ENCODE measurements at places on chromosomes 4 and X.

GRCh38 chr4:107094332-107094731 lies 58.2 kb upstream of the DKK2 start:
- no peak for DNase-seq

GRCh38 chrX:100680756-100681155 lies 36.8 kb downstream of the SRPX2 start:
- no peak for DNase-seq

GRCh38 chr4:42282081-42282901 lies 115.0 kb upstream of the SHISA3 start:
- peak; percentile 91 for DNase-seq

GRCh38 chr4:139555705-139556070 lies 331 bp downstream of the SETD7 start:
- no peak for DNase-seq

DNA sequence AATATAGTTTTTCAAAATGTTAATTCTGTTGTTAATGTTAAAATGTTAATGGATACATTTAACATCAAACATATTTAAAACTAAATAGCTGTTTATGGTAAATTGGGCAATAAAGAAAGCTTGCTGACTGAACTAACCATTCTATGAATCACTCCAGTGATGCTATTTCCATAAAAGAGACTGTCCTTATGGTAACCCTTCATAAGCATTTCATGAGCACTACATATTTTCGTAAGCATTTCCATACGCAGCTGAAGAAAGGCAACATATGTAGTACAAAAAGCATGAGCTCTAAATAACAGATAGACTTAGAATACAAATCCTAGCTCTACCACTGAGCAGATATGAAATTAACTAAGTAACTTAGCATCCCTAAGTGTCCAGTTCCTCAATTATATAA lies 188.9 kb downstream of the COL25A1 start:
- DNase-seq: no peak

DNA sequence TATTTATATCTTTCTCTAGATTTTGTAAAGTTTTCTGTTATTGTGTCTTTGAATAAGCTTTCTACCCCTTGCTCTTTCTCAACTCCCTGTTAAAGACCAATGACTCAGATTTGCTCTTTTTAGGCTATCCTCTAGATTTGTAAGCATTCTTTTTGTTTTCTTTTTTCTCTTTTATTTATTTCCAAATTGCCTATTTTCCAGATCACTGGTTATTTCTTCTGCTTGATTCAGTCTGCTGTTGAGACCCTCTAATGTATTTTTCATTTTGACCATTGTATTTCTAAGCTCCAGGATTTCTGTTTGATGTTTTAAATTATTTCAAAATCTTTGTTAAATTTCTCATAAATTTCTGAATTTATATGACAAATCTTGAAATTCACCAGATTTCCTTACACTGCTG lies 462.6 kb upstream of the GALNT7 start:
- DNase-seq: no peak

Measured in pons (tissue), 1 donor.